ENCODE measurements at places on chromosomes 16 and 17.

DNA sequence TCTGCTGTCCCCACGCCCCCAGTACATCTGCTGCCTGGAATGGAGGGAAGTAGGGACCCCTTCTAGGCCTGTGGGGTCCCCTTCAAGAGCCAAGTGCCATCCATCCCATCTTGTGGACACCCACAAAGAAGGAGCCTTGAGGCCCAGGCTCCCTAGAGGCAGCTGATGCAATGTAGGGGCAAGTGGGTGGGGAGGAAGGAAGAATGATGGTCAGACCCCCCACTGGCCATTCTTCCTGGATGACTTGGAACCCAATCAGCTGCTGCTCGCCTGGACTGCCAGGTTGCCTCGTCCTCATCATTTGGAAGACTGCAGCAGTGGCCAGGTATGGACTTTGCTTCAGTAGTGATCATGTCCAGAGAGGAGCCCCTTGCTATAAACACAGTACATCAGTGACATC lies 48.9 kb downstream of the SMPD3 start:
- DNase-seq: no peak

- peak; percentile 27 for DNase-seq
These were observed 18.6 kb downstream of the RAD51C start for GRCh38 chr17:58710948-58711552.

DNA sequence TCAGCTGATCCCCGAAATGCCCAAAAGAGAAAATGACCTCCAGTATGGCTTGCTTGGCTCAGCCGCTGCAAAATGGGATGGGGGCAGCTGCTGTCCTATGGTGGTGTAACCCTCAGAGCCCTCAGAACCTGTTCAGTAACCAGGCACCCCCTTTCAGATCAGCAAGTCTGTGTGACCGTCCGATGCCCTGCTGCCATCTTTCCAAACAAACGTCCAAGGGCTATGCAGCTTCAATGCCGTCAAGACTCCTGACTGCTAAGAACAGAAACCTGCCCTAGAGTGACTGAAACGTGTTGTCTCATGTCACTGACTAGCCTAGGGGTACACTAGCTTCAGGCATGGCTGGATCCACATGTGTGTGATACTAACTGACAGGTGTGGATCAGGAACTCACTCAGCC lies 70.4 kb downstream of the GNAO1 start:
- DNase-seq: no peak

DNA sequence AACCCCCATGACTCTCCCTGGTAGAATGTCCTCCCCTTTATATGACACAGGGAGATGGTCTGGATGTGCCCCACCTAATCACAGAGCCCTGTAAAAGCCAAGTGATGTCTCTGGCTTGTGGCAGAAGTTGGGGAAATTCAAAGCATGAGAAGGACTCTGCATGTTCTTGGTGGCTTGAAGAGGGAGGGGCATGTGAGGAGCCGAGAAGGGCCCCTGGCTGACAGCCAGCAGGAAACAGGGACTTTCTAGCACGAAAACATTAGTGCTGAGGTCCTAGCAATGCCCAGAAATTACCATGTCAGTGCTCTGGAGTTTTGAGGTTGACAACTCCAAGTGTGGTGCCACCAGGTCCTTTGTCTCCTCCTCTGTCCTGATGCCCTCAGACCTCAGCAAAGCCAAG lies 75.9 kb downstream of the USP22 start:
- no peak for DNase-seq

DNA sequence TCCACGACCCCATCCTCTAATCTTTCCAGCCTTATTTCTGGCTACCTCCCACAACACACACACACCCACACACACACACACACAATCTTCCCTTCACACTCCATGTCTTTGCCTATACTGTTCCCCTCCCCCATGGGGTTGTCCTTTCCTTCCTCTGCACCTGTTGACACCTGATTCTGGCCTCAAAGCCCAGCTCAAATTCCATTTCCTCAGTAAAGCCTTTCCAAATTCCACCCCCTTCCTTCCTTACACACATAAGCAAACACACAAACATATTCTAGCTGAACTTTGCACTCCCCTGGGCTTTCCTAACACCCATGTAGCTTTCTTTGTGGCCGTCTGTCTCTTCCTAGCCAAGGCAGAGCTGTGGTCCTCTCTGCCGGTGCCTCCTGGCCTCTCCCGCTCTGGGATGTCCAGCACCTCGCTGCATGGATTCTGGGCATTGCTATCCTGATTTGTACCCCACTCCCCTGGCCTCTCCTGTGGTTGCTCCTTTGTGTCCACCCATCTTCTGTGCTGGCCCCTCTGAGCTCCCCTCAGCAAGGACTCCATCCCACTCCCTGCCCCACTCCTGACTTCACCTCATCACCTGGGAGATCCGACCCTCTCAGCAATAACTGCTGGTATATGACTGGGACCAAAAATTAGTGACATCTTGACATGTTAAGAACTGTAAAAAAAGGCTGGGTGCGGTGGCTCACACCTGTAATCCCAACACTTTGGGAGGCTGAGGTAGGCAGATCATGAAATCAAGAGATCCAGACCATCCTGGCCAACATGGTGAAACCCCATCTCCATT lies 8.4 kb upstream of the SRCIN1 start:
- DNase-seq: no peak

- DNase-seq: no peak
These were observed 12.8 kb downstream of the XYLT1 start for GRCh38 chr16:17457997-17458396.

DNA sequence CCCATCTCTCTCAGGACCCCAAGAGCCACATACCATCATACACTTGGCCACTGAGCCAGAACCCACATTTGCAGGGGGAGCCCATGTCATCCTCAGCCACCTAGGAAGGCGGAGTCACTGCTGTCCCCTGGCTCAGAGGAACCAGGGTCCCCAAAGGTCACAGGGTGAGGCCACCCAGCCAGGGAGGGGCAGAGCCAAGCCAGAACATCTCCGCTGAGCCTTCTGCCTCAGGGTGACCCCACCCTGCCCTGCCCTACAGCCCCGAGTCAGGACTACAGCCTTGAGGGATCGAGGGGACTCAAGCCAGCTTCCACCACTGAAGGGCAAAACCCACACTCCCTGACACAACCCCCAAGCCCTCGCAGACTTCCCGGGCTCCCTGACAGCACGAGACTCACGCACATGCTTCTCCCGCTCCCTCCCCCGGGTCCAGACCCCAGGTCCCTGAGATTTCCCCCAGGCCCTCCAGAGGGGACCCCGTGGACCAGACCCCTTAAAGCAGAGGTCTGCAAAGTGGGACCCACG lies 17.4 kb downstream of the PIEZO1 start:
- DNase-seq: no peak

GRCh38 chr17:64063088-64063487 lies 42.7 kb upstream of the ICAM2 start:
- DNase-seq: no peak

GRCh38 chr16:11796227-11797165 lies 562 bp downstream of the ZC3H7A start:
- DNase-seq: no peak

GRCh38 chr16:70730944-70731343 lies 45.1 kb upstream of the MTSS2 start:
- DNase-seq: no peak

- no peak for DNase-seq
These were observed 38.3 kb downstream of the CCDC182 start for GRCh38 chr17:57706761-57707160.

DNA sequence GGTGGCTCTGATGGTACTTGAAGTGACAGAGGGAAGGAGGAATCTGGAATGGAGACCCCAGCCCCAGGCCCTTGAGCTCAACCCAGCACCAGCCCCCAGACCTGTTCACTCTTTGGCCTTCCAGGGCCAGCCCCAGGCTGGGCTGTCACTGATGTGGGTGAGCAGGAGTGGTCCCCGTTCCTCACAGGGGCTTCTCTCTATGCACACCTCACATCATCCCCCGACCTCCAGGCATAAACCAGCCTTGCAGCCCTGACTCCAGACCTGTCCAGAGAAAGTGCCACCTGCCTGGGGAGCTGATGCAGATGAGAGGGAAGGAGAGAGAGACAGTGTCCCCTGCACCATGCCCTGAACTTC lies 182.6 kb upstream of the SDK2 start:
- DNase-seq: no peak

GRCh38 chr17:5582209-5583185 lies 1.8 kb downstream of the NLRP1 start:
- DNase-seq: no peak

- no peak for DNase-seq
These were observed 9.8 kb upstream of the NR1D1 start for GRCh38 chr17:40110026-40110845.

- DNase-seq: no peak
These were observed 41.3 kb downstream of the LMF1 start for GRCh38 chr16:929227-930073.

DNA sequence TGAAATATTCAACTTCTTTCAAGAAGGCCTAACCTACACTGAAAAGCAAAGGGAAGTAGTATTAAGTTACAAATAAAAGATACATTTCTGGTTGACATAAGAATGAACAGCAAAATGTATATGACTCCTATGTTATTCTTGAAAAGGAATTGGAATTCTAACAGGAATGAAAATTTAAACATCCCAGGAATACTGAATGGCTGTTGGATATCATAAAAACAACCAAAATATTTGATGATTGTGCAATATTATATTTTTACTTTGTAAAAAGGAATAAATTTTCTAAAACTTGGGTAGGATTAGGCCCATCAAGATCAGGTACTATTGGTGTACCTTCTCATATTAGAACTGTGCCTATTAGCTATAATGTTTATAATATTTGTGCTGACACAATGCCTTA lies 50.0 kb downstream of the CYB5B start:
- no peak for DNase-seq

- no peak for DNase-seq
These were observed 8.9 kb downstream of the MYH10 start for GRCh38 chr17:8621585-8621984.

- no peak for DNase-seq
These were observed 114.4 kb downstream of the SEC14L1 start for GRCh38 chr17:77254951-77255825.

- DNase-seq: peak; percentile 26
These were observed 19.7 kb downstream of the GOSR2 start for GRCh38 chr17:46942441-46943217.

GRCh38 chr16:55592306-55592705 lies 25.8 kb downstream of the CAPNS2 start:
- no peak for DNase-seq

DNA sequence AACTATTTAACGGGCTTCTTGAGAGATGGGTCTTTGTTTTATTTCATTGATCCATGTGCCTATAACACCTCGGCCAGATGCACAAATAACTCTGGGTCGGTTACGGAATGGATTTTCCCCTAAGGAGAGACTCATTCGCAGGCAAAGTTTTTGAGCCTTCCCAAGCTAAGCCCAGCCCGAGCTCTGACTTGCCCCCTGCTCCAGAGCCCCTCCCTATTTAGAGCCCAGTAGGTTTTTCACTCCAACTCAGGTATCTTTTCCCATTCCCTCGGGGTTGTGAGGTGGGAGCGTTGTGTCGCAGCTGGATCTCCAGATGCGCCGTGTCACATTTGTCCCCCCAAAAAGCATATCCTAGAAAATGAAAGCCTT lies 812 bp upstream of the MYOCD start:
- no peak for DNase-seq

DNA sequence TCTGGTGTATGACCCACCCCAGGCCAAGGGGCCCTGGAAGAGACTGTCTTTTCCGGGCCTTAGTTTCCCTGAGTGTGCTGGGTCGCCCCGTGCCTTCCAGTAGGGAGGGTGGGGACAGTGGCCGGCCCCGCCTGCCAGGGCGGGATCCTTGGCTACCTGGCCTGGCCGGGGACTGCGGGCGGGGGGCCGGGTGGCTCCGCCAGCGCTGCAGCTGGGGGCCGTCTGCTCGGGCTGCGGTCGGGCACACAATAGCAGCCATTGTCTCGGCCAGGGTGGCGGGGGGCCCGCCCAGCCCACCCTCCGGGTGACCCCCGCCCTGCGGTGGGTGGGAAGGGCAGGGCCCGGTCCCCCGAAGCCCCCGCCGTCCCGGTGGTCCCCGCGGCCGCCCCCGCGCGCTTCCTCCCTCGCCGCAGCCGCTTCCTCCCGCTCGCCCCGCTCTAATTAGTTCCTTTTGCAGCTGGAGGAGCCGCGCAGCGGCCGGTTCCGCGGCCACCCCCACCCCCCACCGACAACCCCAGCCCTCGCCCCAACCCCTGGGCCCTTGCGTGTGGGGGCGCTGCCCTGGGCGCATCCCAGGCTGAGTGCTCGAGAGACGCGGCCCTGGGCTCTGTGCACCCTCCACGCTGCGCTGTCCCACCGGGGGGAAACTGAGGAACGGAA lies 11.6 kb downstream of the GLIS2 start:
- no peak for DNase-seq

DNA sequence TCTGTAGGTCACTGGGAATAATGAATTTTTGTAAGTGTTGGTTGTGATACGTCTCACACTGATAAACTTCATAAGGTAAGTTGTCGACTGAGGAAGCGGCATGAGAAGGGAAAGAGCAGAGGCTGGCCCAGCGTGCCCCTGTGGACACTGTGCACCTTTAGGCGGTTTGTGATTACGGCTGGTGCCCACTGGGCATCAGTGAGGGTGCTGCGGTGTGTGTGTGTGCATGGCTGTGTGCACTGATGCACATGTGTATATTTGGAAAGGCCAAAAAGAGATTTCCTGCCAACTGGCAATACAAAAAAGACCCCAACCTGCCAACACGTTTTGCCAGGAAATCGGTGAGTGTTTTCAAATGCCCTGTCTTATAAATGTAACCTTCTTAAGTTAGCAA lies 11.9 kb downstream of the IRF8 start:
- no peak for DNase-seq

- DNase-seq: no peak
These were observed 17.5 kb downstream of the WWOX start for GRCh38 chr16:78116946-78117345.

DNA sequence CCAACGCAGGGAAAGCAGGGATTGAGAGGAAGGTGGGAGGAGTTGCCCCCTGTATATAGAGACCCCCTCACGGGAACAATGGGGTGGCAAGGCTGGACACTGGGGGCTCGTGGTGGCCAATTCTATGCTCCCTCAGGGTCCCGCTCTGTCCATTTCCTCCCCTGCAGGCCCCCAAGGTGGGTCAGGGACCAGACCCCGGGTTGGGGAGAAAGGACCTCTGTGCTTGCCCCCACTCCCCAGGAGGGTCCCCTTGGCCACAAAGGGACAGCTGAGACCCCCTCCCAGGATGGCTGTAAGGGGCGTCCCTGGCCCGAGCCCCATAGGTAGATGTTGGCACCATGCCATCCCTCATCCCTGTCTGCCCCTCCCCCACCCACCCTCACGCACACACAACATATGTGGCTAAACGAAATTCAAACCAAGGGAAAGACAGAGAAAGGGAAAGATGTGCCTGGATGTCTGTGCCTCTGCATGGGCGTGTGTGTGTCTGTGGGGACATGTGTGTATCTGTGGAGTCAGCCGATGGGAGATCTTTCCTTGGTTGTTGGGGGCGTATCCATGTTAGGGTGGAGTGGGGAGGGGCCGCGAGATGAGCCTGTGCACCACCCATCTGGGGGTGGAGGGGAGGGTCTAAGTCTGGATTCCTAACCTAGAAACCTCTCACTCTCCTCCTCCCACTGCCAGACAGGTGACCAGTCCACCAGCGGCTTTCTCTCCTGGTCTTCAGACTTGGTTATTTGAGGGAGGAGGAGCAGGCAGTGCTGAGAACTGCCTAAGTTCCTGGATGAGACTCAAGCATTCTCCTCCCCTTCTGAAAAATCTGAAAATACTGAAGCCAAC lies 642 bp upstream of the NEUROD2 start:
- no peak for DNase-seq

- no peak for DNase-seq
These were observed 18.3 kb downstream of the CDC42EP4 start for GRCh38 chr17:73293480-73293911.

- DNase-seq: no peak
These were observed 2.1 kb downstream of the TRAF7 start for GRCh38 chr16:2157480-2158261.

GRCh38 chr16:87133112-87133850 lies 183.9 kb downstream of the C16orf95 start:
- DNase-seq: no peak

- no peak for DNase-seq
These were observed 15.3 kb upstream of the SEC14L1 start for GRCh38 chr17:77125432-77125901.

All from stimulated activated CD4-positive, alpha-beta T cell treated with anti-CD3 and anti-CD28 coated beads, TNF-alpha, amount 100 ng/mL, for 48 hours (primary cell).